Effector memory CD4-positive, alpha-beta T cell (primary cell): ENCODE measurements at places on chromosomes 3 and 15.

- no peak for DNase-seq
These were observed 134.3 kb downstream of the POLQ start for GRCh38 chr3:121411523-121411922.

DNA sequence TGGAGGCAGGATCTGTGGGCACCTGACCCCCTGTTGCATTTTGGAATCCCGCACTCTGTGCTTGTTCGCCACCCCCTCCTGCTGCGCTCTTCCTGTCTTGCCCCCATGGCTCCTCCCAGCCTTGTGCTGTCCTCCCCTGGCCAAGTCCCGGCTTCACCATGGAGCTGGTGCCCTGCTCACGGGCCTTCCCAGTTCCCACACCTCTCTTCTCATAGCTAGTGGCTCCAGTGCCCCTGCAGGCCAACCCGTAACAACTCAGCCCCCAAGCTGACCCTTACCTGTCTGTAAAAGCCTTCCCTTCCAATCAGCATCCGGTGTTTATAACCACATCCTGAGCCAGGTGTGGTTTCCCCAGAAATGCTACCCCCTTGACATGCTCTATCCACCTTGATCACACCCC is 407.7 kb upstream of the C2CD4B start:
- DNase-seq = no peak

- no peak for DNase-seq
These were observed 219.5 kb downstream of the EPHB1 start for GRCh38 chr3:135014566-135014965.

- DNase-seq = no peak
These were observed 263.8 kb downstream of the TBC1D5 start for GRCh38 chr3:17478673-17479072.

- DNase-seq = no peak
These were observed 7.1 kb downstream of the FSTL1 start for GRCh38 chr3:120443626-120444123.
